ENCODE measurements at places on chromosomes 11 and 22. TPM values are rescaled to one million over a fixed set of nuclear protein-coding genes. Genes with fewer than 3 reads are reported as not detected.
A peak's percentile ranks its signal among the peaks of the same experiment; 100 is the strongest.

The CHRM1 gene
- not detected for total RNA-seq

The KRTAP5-7 gene
- total RNA-seq = not detected

GRCh38 chr22:24460418-24461089 lies 33.2 kb downstream of the ADORA2A start:
- DNase-seq = peak; percentile 28

The TMEM132A gene
- 8.3 TPM for total RNA-seq

- DNase-seq = peak; percentile 21
Observed at GRCh38 chr22:21051831-21052400, 6.2 kb downstream of the LRRC74B start.
